Tongue (tissue), 3 donors: ENCODE measurements at places on chromosomes 4 and X. TPM values are rescaled to one million over a fixed set of nuclear protein-coding genes. Genes with fewer than 3 reads are reported as not detected.

DNA sequence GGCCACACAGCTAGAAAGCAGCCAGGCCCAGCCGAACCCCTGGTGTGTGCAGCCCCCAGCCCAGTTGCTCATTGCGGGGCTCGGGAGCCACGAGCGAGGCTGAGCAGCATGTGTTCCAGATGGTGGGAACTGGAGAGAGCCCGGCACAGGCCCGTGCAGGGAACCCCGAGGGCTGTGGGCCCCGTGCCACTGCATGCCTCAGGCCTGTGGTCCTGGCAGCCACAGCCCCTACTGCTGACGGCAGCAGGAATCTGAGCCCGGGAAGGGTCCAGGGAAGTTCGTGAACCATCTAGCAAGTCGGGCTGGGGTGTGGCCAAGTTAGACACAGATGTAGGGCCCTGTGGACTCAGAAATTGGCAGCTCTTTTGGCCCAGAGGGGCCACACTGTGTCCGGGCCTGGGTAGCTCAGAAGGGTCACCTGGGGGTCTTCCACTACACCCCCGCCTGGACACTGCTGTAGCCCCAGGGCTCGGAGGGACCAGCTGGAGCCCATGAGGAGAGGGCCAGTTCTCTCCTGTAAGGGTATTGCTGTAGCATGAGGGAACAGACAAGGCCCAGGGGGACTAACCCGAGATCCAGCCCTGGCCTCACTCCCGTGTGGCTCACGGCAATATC, 12.1 kb downstream of the HTRA3 start:
- peak; percentile 89 for DNase-seq

DNA sequence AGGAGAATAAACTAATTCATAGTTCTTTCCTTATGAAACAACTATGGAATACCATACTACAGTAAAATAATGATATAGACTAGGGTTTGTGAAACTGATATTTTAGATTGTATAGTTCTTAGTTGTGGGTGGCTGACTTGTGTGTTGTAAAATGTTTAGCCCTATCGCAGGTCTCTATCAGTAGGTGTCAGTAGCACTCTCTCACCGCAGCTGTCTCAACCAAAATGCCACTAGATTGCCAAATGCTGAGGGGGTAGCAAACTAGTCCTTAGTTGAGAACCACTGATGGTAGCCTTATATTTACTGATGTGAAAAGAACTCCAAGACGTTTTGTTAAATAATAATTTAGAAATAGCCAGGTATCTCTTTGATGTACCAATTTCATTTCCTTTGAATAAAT, 48.1 kb downstream of the RHOXF2B start:
- no peak for DNase-seq

- no peak for DNase-seq
Measured at GRCh38 chrX:154987940-154988339, 34.6 kb downstream of the F8 start.

DNA sequence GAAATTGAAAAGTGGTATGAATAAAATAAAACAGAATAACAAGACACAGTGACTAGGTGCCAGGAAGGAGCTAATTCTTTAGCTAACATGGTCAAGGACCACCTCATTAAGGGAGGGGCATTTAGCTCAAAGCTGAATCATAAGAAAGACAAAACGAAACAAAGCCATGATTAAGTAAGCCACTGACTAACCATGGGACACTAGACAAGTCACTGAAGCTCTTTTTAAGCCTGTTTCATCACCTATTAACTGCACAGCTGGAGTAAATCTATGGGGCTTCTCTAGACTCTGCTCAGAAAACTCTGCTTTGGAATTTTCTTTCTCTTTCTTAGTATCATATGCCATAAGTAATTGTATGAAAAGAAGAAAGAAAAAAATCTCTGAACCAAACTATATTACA, 49.8 kb upstream of the C1QTNF7 start:
- peak; percentile 74 for DNase-seq

GRCh38 chr4:142960867-142961644, 115.0 kb upstream of the INPP4B start:
- DNase-seq: peak; percentile 22

CETN2 gene
- total RNA-seq: 23.1 TPM
